Activated T-cell treated with anti-CD3 and anti-CD28 coated beads, Interleukin-2, amount 50 U/mL, for 24 hours (primary cell): ENCODE measurements at places on chromosomes 3 and 15.
A peak's percentile ranks its signal among the peaks of the same experiment; 100 is the strongest.

DNA sequence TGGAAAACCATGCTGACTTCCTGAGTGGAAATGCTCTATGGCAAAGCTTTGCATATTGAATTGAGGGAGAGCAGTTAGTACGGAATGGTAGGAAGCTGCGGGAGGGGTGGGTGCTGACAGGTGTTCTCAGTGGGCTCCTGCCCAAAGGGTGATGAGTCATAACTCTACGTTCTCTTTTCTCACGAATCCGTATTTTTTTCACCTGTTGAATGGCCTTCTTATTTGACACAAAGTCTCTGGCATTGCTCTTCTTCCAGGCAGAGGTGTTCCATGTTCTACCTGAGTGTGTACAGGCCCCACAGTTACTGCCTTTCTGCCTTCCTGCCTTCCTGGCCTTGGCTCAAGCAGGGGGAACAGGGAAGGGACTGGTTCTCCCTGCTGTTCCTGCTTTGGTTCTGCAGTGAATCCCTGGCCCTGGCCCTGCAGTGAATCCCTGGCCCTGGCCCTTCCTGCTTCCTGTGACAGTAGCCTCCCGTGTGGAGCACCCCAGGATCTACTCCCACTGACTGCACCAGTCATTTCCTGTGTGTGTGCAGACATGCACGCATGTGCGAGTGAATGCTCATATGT, 31.9 kb downstream of the TRAK1 start:
- DNase-seq, result no peak

- no peak for DNase-seq
Observed at GRCh38 chr15:69039516-69040225, 25.2 kb downstream of the NOX5 start.

GRCh38 chr3:113600418-113601182, 68.2 kb downstream of the SIDT1 start:
- no peak for DNase-seq

- no peak for DNase-seq
Observed at GRCh38 chr15:20272422-20273184, 269.0 kb downstream of the GOLGA6L6 start.

DNA sequence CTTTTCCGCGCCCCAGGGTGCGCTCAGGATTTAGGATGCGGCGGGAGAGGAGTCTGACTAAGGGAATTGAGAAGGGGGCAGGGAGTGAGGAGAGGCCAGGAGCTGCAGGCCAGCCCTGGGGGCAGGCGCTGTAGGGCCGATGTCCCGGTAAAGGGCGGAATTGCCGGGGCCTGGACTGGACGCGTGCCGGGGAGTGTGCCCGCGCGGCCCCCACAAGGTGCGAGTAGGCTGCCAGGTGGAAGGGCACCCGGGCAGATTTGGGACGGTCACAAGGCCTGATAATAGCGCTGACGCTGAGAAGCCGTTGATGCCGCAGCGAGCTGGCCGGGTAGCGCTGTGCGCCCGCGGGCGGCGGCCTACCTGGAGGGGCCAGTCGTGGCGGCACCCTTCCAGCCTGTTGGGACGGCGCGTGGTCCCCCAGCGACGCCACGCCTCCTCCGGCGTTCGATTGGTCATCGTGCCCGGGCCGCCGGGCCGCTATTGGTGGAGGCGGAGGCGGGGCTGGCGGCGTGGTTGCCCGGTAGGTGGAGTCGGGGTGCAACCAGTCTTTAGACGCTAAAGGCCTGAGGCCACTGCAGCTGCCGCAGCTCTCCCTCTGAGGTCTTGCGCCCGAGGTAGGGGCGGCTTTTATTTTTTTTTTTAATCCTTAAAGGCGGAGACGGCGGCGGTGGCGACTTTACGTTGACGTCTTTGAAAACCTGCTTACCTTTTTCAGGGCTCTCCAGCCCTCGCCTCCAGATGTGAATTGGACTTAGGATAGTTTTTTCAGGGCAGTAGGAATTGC, 903 bp downstream of the SLC25A38 start:
- DNase-seq, result peak; percentile 96

GRCh38 chr3:123760817-123761216, 123.3 kb downstream of the MYLK start:
- DNase-seq, result no peak

- DNase-seq, result no peak
Observed at GRCh38 chr3:79418855-79419621, 348.8 kb downstream of the ROBO1 start.

- DNase-seq, result no peak
Observed at GRCh38 chr15:41125931-41126642, 10.0 kb upstream of the INO80 start.

DNA sequence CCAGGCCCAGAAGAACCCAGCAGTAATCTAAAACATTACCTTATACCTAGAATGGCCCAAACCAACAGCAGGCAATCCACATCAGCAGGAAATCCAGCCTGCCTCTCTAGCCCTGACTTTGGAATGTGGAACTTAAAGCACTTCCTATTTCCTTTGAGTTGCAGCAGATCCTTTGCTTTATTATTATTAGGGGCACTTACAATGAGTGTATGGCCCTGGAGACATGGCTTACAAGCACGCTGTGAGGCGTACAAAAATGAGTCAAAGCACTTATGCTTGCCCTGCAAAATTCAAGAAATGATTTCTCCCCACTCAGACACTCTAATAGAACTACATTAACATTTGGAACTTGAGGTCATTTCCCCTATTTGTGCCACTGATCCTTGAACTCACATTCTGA, 9.5 kb upstream of the KNSTRN start:
- DNase-seq, result no peak

- no peak for DNase-seq
Observed at GRCh38 chr3:173275740-173276139, 121.8 kb upstream of the NLGN1 start.

DNA sequence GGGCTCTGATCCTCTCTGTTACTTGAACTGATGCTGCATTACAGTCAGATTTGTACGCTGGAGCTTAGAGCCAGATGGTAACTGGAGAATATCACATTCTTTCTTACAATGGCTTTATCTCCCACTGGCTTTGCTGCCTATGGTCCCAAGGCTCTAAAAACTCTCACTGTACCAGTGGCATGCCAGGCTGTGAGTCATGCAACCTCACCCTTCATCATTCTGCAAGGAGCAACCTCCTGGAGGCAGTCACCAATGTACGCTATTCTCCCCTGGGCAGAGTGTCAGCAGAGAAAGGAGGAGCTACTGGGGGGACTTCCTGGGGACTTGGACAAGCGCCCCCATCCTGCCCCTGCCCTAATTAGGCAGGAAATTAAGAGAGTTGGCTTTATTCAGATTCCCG, 97.9 kb upstream of the EIF1B start:
- no peak for DNase-seq

GRCh38 chr15:50134524-50135024, 15.5 kb upstream of the ATP8B4 start:
- no peak for DNase-seq
